ENCODE measurements at places on chromosomes 12 and 14.

DNA sequence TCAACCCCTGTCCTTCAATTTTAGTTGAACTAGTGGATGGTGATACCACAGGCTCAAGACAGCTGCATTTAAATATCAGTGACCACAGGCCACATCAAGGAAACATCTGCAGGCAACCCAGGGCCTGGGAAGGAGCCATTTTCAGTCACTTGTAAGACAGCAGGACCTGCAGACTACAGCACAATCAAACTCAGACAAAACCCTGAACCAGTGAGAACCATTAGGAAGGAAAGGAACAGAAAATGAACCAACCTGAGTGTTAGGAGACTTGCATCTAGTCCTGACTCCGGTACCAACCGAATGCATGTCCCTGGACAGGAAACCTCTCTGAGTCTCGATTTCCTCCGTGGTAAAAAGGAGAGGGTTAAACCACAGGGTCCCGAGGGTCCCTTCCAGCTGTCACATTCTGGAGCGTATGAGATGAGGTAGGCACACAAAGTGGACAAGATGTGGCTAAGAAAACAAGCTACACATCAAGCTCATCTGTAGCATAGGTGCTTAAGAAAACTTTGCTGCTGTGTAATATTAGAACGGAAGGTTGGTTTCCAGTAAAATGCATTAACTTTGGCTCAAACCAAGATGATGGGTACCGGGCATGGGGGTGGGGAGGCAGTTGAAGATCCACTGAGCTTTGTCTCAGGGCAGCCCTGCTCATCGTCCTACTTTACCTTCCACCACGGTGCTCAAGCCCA, 1.6 kb upstream of the CDKN1B start:
- DNase-seq: no peak

- DNase-seq: no peak
Measured at GRCh38 chr12:2212971-2213869, 160.4 kb downstream of the CACNA1C start.

GRCh38 chr12:26017484-26018211, 59.2 kb downstream of the RASSF8 start:
- peak; percentile 83 for DNase-seq

- DNase-seq: no peak
Measured at GRCh38 chr12:123034022-123034541, 53.6 kb downstream of the ARL6IP4 start.

DNA sequence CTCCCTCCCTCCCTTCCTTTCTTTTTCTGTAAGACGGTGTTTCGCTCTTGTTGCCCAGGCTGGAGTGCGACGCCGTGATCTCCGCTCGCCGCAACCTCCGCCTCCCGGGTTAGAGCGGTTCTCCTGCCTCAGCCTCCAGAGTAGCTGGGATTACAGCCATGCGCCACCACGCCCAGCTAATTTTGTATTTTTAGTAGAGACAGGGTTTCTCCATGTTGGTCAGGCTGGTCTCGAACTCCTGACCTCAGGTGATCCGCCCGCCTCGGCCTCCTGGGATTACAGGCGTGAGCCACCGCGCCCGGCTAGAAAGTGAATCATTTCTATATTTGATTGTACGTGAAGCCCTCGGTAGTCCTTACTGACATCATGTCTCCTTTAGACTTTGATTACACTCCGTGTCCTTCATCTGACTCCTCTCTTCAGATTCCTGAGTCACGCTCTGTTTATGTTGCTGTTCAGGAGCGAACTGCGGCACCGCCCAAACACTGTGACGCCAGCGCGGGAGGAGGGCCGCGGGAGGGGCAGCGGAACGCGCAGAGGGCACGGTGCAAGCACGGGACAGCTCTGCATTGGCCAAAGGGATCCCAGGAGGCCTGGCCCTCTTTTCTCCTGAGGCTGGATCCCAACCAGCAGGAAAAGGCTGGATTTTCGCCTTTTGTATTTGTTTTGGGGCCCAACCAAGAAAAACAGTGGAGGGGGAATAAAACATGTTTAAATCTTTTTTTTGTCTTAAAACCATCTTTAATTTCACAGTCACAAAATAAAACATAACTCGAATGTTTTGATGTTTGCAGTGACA, 538 bp upstream of the GABARAPL1 start:
- peak; percentile 91 for DNase-seq

DNA sequence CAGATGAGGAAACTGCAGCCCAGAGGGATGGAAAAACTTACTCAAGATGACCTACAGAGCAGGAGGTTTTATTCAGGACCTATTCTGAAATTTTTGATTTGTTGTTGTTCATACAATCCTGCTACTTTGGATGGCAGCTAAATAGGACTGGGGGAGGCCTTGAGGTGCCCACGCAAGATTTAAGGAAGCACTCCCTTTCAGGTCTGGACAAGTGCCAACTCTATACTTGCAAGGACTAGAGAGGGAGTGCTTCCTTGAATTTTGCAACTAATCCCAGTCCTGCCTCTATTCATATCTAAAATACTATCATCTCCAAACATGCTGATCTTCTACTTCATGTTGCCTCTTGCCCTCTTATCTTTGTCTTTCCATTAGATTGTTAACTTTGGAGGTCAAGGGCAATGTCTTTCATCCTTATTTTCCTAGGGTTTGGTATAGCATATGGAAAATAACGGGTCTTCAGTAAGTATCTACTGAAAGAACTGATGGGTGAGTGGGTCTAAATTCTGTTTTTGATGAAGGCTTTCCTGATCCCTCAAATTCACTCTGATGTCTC, 28.6 kb upstream of the PPM1H start:
- no peak for DNase-seq

DNA sequence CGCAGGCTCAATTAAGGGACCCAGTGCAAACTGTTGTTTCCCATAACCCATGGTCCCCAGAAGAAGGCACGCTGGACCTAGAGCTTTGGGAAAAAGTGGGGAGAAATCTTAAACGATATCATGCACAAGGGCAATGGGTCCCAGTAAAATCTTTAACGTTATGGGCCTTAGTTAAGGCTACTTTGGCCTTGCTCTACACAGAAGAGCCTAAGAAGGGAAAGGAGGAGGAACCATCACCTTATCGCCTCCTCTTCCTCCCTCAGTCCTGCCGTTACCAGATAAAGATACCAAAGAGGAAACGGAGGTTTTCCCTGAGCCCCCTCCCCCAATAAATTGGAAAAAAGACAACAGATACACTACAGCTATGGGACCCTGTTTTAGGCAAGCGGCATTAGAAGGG, 116.9 kb downstream of the PPHLN1 start:
- DNase-seq: no peak

GRCh38 chr14:101600891-101601605, 39.8 kb downstream of the DIO3 start:
- no peak for DNase-seq

GRCh38 chr12:45743247-45743646, 13.7 kb downstream of the ARID2 start:
- no peak for DNase-seq

DNA sequence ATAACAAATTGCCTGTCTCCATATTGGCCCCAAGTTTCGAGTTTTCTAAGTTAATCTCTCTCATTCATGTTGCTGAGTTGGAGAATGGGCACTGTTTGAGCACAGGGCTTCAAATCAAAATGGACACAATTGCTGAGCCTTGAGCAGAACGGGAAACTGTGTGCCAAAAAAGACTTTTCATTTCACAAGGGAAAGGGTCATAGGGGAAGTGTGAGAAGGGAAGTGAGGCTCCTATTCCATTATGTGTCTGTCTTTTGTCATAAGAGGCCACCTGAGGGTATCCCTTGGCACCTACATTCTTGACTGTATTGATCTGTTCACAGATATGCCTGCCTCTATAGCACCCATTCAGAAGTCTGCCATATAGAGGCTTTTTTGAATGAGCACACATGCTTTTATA, 59.1 kb downstream of the TTLL5 start:
- no peak for DNase-seq

DNA sequence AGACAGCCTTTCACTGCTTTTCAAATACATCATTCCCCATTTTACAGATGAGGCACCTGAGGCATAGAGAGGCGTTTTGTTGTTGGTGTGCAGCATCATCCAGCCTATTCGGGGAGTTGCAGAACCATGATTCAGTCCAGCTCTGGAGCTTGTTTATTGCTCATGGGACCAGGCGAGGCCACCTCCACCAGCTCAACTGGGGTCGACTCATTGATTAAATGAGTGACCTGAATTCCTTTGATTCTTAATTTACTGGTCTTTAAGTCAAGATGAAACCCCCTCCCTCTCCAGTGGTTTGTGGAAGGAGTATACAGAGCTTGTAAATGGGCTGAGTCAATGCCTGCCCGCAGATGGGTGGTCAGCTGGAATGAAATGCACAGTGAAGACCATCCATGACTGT, 161.9 kb downstream of the CHST11 start:
- no peak for DNase-seq

DNA sequence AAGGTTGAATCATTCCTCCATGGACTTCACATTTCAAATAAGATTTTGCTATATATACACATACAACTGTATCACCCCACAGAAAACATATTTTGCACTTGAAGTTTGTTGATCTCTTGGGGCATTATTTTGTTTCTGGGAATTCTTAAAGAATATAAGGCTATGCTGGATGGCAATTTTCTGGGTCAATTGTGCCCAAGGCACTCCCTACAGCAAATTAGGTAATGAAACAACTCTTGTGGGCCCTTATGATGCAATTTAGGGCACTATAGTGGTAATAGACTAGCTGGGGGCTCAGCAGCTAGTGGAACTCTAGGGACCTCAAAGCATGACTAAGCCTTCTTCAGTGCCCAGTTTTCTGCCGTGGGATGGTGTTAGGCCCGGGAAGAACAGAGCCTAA, 444.4 kb downstream of the NRXN3 start:
- DNase-seq: no peak

DNA sequence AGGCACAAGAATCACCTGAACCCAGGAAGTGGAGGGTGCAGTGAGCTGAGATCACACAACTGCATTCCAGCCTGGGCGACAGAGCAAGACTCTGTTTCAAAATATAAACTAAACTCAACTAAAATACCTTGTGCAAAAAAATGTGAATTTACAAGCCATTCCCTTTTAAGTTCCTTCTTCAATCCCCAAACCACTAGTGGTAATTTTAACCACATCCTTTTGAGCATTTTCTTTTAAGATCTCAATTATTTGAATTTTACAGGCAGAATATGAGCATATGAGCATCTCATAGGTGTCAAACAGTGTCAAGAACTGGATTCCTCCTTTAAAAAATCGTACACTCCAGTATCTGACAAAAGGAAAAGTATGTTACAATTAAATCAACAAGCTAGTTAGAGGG, 57.0 kb upstream of the NPFF start:
- no peak for DNase-seq

GRCh38 chr12:123106640-123107359, 44.1 kb downstream of the PITPNM2 start:
- DNase-seq: no peak

DNA sequence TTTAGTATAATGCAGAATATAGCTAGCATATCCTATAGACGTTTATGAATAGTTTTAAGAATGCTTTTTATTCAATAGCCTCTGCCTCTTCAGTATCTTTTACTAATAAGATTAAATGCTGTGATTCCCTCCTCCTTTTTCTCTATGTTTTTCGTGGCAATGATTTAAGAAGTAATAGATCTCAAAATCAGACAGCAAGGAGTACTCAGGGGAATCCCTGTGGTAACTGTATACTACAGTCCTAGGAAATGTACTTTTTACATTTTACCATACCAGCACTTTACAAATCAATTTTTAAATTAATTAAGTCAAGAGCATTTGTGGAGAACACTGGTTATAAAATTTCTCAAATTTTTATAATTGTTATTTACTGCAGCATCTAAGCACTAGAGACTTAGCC, 240.6 kb upstream of the CAND1 start:
- no peak for DNase-seq

- DNase-seq: no peak
Measured at GRCh38 chr12:127810041-127810440, 456.9 kb upstream of the TMEM132C start.

GRCh38 chr12:42568952-42569915, 20.3 kb downstream of the PRICKLE1 start:
- peak; percentile 60 for DNase-seq

- DNase-seq: no peak
Measured at GRCh38 chr12:51021694-51022093, 4.5 kb downstream of the SLC11A2 start.

GRCh38 chr12:46387670-46388069, 15.1 kb upstream of the SLC38A2 start:
- no peak for DNase-seq

GRCh38 chr14:31787377-31787776, 226.2 kb downstream of the NUBPL start:
- DNase-seq: no peak

GRCh38 chr12:119780786-119781434, 96.2 kb downstream of the CIT start:
- peak; percentile 45 for DNase-seq

DNA sequence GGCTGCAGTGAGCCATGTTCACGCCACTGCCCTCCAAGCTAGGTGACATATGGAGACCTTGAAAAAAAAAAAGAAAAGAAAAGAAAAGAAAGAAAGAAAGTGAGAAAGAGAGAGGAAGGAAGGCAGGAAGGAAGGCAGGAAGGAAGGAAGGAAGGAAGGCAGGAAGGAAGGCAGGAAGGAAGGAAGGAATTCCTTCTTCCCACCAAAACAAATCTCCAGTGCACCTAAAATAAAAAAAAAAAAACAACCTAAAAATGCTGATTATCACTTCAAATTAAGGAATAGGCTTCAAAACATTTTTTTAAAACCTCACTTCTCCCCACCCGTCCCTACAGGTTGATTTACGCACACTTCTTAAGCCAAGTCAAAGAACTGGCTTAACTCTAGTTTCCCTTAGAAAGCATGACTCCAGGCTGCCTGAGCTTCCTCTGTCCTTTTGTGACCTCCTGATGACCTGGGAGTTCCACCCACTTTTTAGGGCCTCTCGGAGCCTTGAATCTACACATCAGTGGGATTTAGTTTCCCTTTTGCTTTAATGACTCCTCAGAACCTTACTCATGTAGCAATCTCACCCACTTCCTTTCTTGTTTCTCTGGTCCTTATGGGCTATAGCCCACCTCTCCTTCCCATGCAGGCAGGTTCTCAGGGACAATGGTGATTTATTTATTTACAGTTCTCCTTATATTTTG, 18.6 kb downstream of the DUSP6 start:
- no peak for DNase-seq

- DNase-seq: no peak
Measured at GRCh38 chr12:114131824-114132223, 165.7 kb upstream of the RBM19 start.

DNA sequence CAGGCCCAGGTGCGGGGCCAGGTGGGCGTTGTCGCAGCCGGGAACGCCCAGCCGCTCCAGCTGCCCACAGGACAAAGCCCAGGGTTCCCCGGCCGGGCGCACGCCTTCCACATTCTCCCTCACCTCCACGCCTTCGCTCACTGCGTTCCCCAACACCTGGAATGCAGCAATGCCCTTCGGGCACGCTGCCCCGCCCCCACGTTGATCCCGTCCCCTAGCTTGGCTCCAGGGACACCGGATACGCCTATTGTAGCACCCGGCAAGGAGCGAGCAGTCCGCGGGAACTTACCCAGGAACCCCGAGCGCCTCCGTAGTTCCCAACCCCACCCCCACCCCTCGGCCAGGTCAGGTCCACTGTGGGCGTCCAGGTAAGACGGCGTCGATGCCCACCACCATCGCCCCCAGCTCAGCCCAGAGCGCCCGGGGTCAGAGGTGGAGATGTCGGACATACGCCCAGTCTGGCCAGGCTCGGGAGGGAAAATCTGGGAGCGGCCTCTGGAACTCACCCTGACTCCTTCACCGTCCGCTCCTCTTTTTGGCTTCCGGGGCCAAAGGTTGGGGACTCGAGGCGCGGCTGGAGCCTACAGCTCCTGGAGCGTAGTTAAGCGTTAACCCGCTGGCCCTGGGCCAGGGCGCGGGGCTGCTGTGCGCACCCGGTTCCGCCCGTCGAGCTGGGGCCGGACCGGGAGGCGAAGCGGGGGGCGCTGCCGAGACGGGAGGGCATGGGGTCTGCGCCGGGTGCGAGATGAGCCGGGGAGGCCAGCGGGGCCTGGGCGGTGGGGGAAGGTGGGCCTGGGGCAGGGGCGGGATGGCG, 594 bp upstream of the CEP170B start:
- DNase-seq: peak; percentile 23
